ENCODE measurements at places on chromosomes 3 and 15.

GRCh38 chr3:104437131-104437750 is 929.5 kb upstream of the ALCAM start:
- peak; percentile 85 for DNase-seq

DNA sequence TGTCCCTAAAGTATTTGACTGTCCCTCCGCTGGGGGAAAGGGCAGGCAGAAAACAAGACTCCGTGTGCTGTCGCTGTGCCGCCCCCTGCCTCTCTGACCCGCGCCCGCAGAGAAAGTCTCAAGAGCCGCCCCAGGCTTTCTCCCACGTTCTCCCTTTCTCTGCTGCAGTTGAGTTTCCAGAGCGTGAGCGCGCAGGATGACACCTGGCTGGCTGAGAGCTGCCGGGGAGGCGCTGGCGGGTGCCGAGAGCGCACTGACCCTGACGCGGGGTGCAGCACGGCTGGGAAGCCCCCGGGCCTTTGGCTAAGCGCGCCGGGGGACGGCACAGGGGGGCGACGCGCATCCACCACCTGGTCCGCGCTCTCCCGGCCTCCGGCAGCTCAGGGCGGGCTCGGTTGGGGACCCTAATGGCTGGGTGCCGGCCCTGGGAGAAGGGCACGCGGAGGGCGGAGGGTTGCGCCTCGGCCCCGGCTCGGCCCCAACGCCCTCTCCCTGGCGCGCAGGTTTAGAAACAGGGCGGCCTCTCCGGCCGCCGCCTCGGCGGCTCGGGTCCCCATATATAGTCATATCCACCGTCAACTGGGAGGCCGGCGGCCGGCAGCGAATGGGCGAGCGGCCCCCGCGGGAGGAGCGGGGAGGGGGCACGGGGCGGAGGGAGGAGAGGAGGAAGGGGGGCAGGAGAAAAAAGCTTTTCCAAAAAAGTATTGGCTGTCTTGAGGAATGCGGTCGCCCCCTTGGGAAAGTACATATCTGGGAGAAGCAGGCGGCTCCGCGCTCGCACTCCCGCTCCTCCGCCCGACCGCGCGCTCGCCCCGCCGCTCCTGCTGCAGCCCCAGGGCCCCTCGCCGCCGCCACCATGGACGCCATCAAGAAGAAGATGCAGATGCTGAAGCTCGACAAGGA is at the start of gene TPM1:
TSS of gene TPM1 (plus strand) at position 774 of the 903 bp plus-strand sequence. CDS start at position 857, 83 bp downstream.
- DNase-seq = peak; percentile 97

- peak; percentile 4 for DNase-seq
These were observed 405.6 kb downstream of the MAGI1 start for GRCh38 chr3:65633018-65633638.

DNA sequence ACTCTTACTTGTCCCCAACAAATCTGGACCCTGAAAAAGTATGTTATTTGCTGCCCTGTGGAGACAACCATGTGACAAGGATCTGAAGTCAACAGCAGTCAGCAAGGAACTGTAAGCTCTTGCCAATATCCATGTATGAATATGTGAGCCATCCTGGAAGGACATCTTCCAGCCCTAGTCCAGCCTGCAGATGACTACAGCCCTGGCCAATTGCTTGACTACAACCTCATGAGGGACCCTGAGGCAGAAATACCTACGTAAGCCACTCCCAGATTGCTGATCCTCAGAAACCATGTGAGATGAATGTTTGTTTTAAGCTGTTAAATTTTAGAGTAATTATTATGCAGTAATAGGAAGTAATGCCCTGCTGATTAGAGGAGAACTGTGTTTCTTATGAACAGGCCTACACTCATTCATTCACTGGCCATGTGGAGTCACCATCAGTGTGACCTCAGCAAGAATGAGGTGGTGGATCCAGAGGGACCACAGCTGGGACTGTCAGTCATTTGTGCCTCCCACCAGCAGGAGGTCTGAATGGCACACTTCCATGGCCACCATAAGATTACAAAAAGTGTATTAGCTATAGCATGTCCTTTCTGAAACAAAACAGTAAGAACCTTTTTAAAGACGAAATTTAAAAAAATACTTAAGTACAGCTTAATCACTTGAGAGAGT is 92.6 kb downstream of the TFDP2 start:
- DNase-seq = no peak

DNA sequence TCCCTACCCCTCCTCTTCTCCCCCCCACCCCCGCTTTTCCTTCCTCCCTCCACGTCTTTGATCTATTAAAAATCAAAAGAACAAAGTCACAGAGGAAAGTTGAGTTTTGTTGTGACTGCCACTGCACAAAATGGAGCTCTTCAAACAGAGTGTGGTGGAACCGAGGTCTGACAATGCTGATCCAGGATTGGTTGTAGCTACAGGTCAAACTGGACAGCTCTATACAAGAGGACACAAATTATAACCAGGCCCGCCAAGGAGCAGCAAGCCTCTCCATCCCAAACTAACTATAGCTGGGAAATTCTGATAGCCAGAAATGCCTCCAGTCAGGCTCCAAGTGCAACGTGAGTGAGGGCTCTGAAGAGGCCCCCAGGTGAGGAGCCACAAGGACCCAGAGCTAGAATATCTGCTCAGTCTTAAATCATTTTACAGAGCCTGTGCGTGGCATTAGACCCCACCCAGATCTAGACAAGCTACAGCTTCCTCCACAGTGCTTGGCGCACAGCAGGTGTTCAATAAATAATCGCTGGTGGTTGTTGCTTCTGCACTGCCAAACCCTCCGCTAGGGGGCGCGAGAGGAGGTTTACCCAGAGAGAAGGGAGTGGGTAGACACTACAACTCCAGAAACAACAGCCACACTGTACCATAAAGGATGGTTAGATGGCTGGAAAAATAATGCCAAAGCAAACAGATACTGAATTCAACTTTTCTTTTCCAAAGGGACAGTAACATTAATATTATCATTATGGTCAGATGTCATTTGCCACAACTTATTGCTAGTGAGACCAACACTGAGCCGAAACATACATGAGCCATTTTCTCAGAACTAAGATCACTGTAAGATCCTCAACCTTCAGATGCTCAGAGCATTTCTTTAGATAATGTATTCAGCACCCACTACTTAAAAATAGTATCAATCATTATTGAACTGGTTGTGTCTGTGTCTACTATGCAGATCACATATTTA is 44.6 kb downstream of the ZIC4 start:
- peak; percentile 25 for DNase-seq

Measured in astrocyte of the spinal cord (primary cell).